CD4-positive, alpha-beta T cell treated with Interleukin-6 at 100 ng/mL for 8 hours (primary cell): ENCODE measurements at places on chromosomes 1 and 21.

DNA sequence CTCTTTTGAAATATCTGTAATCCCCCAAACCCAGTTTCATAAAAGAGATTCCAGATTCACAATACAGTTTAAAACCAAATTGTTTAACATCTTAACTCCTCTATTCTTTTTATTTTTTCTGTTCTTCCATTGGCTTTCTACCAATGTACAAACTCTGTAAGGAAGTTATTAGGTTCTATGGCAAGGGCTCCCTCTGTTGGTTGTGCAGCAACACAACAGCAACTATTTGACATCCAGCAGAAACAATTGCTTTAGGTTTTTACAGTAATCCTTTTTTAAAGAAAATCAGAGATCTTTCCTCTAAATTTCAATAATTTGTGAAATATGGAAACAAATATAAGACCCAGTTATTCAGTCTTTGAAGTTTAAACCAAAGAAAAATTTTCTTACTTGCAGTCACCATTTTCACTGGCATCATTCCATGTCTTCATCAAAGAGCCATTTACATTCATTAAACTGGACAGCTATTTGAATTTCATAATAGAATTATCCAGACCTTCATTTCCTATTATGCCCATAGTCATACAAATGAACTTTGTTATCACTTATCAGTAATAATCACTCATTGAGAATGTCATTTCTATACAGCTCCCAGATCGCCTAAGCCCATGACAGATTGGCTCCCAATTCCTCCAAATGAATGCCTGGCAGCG, 46.5 kb upstream of the RNF11 start:
- DNase-seq: peak; percentile 48

- DNase-seq: no peak
Measured at GRCh38 chr1:84632673-84633434, 57.4 kb downstream of the SSX2IP start.

- DNase-seq: no peak
Measured at GRCh38 chr1:28466226-28466778, 39.5 kb upstream of the RCC1 start.

DNA sequence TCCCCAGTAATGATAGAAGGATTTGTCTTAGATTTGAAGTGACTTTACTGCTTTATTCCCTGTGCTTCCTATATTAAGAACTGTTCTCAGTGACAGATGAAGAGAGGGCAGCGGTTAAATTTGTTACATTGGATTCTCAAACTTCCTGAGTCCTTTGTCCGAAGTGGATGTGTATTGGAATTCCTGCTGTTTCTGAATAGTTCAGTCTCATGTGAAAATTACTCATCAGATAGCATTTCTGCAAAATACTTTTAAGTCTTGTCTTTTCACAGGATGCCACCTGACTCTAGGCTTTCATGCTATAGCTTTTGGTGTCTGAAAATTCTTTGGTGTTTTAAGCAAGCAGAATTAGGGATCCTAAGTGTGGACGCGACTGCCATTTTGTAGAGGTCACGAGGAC, 83.6 kb downstream of the PRDM2 start:
- DNase-seq: no peak

DNA sequence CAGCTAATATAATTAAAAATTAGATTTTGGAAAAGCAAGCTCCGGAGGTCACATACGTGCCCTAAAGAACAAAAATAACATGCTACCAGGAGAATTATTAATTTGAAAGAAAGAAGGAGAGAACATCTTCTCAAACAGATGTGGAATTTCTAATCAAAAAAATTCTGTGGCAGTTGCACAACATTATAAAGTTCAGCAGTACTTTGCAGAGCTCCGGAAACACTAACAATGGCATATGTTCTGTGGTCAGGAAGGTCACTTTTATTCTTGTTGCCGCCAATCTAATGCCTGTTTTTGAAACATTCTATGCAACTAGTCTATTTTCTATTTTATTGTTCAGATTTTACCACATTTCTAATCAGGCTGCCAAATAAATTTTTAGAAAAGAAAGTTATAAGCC, 186.8 kb downstream of the SMYD3 start:
- DNase-seq: no peak

GRCh38 chr1:24189528-24189927, 2.4 kb upstream of the IFNLR1 start:
- no peak for DNase-seq

DNA sequence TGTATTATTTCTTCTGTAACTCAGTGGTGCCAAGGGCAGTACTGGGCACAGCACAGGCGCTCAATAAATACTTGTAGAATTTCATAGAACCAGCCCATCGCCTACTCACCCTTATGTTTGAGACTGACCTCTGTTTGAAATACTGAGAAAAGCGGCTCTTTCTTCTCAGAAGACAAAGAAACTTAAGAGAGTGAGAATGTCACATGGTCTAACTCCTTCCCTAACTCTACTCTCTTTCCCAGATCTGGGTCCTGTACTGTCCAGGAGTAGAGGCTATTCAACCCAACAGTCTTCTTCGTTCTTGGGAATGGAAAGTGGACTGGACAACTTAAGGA, 4.2 kb downstream of the IGSF8 start:
- DNase-seq: no peak

DNA sequence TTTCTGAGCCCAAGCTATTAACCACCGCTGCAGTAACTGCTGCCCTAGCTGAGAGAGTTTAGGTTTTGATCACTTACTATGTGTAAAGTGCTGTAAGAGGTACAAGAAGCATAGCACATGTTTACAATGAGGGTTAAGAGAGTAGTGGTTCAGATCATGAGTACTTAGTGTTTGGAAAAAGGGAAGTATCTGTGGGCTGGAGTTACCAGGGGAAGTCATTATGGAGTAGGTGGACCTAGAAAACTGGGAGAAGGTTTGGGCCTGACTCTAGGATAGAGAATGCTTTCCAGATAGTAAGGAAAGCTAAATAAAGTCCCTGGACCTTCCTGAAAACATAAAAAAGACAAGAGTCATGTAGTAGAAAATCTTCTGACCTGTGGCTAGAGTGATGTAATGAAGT, 149.6 kb upstream of the PLXNA2 start:
- DNase-seq: no peak

GRCh38 chr1:208885060-208885459, 640.9 kb upstream of the PLXNA2 start:
- no peak for DNase-seq

GRCh38 chr1:12616709-12617373, 1.2 kb downstream of the DHRS3 start:
- no peak for DNase-seq

DNA sequence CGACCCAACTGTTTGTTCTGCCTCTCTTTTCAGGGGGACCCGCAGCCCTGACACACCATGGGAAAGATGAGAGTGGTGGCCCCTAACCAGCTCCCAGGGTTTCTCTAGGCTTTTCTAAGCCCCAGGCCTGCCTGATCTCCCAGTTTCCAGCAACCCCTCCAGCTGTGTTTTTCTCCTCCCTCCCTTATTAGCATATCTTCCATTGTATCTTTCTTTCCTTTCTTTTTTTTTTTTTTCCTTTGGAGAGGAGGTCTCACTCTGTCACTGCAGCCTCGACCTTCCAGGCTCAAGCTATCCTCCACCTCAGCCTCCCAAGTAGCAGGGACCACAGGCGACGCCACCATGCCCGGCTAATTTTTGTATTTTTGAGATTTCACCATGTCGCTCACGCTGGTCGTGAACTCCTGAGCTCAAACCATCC, 1.8 kb upstream of the CERS2 start:
- no peak for DNase-seq

GRCh38 chr21:29953072-29953471, 13.3 kb upstream of the GRIK1 start:
- DNase-seq: no peak

DNA sequence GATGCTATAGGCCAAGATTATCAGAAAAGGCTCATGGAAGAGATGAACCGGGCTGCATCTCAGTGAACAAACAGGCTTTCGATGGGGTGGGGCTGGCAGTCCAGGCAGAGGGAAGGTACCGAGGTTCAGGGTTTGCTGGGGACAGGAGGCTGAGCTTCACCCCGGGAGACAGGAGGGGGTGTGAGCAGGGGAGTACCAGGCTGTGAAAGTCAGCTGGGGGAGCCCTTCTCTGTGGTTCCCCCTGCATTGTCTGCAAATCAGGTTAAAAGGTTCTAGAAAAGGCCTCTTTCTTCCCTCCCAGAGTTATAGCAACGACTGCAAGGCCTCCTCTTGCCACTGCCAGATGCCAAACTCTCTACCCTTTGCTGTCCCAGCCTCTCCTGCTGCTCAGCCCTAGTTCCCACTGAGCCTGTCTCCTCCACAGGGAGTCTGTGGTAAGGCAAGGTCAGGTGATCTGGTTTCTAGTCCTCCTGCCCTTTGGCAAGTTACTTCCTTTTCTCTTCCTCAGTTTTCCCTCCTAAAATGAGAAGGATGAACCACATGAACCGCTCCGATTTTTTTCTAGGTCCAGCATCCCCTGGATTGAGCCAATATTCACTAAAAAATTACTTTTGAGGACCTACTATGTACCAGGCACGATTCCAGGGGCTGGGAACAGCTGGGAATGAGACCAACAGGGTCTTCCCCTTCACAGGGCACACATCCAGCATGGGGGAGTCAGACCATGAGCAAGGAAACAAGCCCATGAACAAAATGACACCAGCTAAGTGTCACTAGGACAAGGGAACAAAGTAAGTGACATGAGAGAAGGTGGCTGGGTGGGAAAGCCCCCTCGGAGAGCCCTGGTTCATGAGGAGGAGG, 7.2 kb downstream of the LAD1 start:
- no peak for DNase-seq

DNA sequence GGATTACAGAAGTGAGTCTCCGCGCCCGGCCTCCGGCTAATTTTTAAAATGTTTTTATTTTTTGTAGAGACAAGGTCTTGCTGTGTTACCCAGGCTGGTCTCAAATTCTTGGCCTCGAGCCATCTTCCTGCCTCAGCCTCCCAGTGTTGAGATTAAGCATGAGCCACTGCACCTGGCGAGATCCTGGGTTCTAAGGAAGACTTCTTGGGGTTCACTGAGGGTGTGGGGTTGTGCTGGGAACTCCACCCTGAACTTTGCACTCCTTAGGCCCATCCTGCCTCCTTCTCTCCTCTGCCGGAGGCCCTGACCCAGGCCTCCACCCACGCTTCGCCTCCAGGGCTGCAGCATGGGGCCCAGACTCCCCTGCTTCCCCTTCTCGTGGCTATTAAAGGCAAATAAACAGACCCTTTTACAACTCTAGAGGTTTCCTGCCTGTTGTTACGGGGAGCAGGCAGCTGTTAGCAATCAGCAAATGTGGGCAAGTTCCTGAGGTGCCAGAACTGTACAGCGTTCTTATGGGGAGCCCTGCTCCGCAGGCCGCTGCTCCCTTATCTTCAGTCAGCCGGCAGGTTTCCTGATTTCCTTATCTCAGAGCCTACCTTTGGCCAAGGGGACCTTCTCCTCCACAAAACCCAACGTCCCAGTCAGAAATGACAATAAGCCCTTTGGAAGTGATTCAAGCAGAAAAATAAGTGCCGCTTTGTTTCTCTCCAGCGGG, 41.0 kb upstream of the LIN9 start:
- no peak for DNase-seq

- no peak for DNase-seq
Measured at GRCh38 chr1:81155131-81155530, 645.6 kb upstream of the ADGRL2 start.

- DNase-seq: no peak
Measured at GRCh38 chr1:55631509-55631908, 416.3 kb upstream of the USP24 start.

DNA sequence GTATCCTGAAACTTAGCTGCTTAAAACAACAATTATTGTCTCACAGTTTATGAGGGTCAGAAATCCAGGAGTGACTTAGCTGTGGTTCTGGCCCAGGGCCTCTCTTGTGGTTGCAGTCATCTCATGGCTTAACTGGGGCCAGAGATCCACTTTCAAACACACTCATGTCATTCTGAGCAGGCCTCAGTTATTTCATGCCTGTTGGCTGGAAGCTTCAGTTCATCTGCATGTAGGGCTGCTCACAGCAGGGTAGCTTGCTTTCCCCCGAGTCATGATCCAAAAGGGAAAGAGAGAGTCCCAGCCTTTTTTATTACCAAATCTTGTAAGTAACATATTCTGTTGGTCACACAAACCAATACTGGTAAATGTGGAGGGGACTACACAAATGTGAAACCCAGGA, 96.6 kb upstream of the B3GALT2 start:
- DNase-seq: no peak
